ENCODE measurements at places on chromosomes 7 and 10. TPM values are rescaled to one million over a fixed set of nuclear protein-coding genes. Genes with fewer than 3 reads are reported as not detected.
A peak's percentile ranks its signal among the peaks of the same experiment; 100 is the strongest.

ADRA2A gene
- 4.9 TPM for total RNA-seq

PPP1R17 gene
- total RNA-seq = not detected

LRRC4 gene
- total RNA-seq = 0.92 TPM

LMOD2 gene
- not detected for total RNA-seq

NPSR1 gene
- total RNA-seq = not detected

TYSND1 gene
- total RNA-seq = 3.1 TPM

FAM20C gene
- total RNA-seq = 89.8 TPM

- DNase-seq = no peak
- no peaks in the 10 kb centered on the region for H3K4me1 ChIP-seq
- H3K27ac ChIP-seq = no peak overlapping the region
Observed at GRCh38 chr7:44285561-44285960, 39.8 kb downstream of the CAMK2B start.

GRCh38 chr7:128728598-128728997, 10.6 kb upstream of the CALU start:
- DNase-seq = no peak
- H3K4me1 ChIP-seq = no peaks in the 10 kb centered on the region
- peaks cover 21% of the 10 kb centered on the region for H3K27me3 ChIP-seq

DNA sequence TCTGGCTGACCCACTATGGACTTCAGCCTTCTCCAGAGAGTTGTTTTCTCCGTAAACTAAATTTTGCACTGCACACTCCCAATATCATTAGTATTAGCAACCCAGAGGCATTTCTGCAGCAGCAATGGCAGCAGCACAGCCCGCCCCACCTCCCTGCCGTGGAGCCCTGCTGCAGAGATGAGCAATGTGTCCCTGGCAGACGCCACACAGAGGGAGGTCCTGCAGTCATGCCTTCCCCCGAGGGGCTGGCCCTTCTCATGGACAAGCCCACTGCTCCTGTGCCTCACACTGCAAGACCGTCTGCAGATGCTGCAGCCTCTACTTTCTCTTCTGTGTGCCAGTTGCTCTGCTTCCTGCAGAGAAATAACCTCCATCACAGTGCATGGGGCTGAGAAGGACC, 393.4 kb upstream of the MKI67 start:
- peaks cover 25% of the 10 kb centered on the region for H3K27me3 ChIP-seq
- H3K27ac ChIP-seq = no peak overlapping the region
- no peaks in the 10 kb centered on the region for H3K4me1 ChIP-seq
- no peak overlapping the region for H3K4me3 ChIP-seq
- peak; percentile 39 for DNase-seq
- no peaks in the 10 kb centered on the region for H3K36me3 ChIP-seq

DNA sequence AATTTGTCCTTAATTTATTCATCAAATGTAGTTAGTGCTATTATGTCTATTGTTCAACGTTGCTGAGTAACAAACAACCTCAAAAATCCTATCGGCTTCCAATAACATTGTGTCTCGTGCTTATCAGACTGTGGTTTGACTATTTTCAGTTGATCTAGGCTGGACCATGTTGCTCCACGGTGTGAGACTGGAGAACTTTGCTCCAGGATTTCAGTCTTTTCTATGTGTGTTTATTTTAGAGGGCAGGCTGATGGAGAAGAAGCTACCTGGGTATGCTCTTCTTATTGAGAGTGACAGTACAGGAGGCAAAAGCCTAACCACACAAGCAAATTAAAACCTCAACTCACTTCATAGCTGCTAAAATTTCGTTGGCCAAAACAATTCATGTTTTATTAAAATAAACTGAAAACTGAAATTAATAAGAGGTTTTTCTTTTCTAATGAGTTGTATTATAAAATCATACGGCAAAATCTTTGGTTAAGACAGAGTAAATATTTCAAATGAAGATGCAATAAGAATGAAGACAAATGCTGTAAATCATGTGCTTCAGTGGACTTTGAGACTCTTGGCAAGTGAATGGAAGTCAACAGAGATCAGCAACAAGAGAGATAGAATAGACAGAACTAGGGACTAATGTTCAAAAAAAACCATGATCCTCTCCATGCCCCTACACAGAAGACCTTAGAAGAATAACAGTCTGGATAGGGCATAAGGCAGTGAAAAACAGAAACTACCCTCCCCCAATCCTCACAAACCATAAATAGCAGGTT, 418.0 kb upstream of the ETV1 start:
- H3K36me3 ChIP-seq = no peaks in the 10 kb centered on the region
- no peaks in the 10 kb centered on the region for H3K27me3 ChIP-seq
- no peak overlapping the region for H3K27ac ChIP-seq

DNA sequence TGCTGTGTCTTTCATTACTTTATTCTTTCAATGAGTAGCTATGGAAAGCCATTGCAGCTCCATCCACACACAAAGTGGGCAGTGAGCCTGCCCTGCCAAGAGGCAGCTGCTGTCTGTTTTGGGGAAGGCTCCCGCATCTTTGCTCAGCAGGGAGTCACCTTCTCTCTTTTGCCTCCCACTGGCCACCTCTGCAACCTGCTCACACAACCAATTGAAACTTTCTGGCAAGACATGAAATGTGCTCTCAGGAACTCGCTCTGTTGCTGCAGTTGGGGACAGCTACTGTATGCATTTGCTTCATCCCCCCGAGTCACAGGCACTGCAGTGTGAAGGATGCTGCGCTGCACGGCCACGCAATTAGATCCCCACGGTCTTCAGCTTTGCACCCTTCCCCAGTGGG, 244.8 kb upstream of the NFE2L3 start:
- peaks cover 9% of the 10 kb centered on the region for H3K27me3 ChIP-seq
- no peak overlapping the region for H3K4me3 ChIP-seq
- H3K4me1 ChIP-seq = peaks cover 8% of the 10 kb centered on the region
- no peaks in the 10 kb centered on the region for H3K36me3 ChIP-seq

GRCh38 chr7:41122256-41122987, 580.5 kb downstream of the INHBA start:
- no peaks in the 10 kb centered on the region for H3K36me3 ChIP-seq
- no peaks in the 10 kb centered on the region for H3K4me1 ChIP-seq
- H3K27me3 ChIP-seq = no peaks in the 10 kb centered on the region
- DNase-seq = no peak
- no peak overlapping the region for H3K27ac ChIP-seq

GRCh38 chr7:157566631-157567006, 229.8 kb downstream of the DNAJB6 start:
- H3K27ac ChIP-seq = no peak overlapping the region
- H3K4me1 ChIP-seq = peaks cover 16% of the 10 kb centered on the region
- no peaks in the 10 kb centered on the region for H3K36me3 ChIP-seq
- DNase-seq = no peak

DNA sequence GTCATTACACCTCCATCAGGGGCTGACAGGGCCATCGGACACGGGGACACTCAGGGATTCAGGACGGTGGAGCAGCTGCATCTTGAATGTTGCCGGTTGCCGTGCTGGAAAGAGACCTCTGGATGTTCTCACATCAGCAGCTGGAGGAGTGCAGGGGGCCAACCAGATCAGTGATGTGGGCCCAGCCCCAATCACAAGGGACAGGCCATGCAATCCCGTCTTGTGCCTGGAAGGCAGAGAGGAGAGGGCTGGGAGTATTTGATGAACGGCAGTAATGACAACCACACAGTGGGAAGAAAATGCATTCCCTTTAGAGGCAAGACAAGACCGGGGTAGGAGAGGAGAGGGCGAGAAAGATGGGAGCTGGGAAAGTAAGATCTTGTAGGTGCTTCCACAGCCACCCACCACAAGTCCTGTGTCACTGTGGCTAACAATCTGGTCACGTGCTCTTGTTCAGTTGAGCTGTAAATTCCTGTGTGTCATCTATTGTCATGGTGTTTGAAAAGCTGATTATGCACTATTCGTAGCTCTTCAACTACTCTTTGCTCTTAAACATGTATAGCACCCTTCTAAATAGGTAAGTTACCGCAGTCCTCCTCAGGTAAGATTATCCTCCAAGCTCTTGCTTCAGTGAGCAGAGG, 85.9 kb upstream of the LEP start:
- no peak for DNase-seq
- H3K4me1 ChIP-seq = no peaks in the 10 kb centered on the region
- no peak overlapping the region for H3K27ac ChIP-seq
- no peaks in the 10 kb centered on the region for H3K36me3 ChIP-seq
- no peaks in the 10 kb centered on the region for H3K27me3 ChIP-seq

DNA sequence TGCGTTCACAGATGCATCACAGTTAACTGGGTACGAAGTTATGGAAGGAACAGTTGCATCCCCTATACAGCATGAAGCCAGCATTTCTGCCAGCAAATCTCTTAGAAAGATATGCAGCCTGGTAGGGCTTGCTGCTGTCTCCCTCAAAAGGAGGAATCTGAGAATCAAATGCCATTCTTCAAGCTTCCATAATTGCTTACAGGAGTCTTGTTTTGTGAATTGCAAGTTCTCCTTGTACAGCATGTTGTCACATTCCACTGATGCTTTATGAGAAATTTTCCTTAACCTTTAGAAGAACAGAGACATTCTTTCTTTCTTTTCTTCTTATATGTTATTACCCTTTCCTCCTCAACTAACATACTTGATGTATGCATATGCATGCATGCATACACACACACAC, 134.6 kb downstream of the CHRM2 start:
- no peak for DNase-seq
- H3K36me3 ChIP-seq = no peaks in the 10 kb centered on the region
- no peak overlapping the region for H3K27ac ChIP-seq
- H3K4me3 ChIP-seq = no peak overlapping the region
- H3K27me3 ChIP-seq = no peaks in the 10 kb centered on the region

- no peaks in the 10 kb centered on the region for H3K27me3 ChIP-seq
- H3K36me3 ChIP-seq = no peaks in the 10 kb centered on the region
- peak; percentile 94 for DNase-seq
- H3K4me3 ChIP-seq = no peak overlapping the region
Observed at GRCh38 chr7:621572-622285, 102.1 kb upstream of the PDGFA start.

DNA sequence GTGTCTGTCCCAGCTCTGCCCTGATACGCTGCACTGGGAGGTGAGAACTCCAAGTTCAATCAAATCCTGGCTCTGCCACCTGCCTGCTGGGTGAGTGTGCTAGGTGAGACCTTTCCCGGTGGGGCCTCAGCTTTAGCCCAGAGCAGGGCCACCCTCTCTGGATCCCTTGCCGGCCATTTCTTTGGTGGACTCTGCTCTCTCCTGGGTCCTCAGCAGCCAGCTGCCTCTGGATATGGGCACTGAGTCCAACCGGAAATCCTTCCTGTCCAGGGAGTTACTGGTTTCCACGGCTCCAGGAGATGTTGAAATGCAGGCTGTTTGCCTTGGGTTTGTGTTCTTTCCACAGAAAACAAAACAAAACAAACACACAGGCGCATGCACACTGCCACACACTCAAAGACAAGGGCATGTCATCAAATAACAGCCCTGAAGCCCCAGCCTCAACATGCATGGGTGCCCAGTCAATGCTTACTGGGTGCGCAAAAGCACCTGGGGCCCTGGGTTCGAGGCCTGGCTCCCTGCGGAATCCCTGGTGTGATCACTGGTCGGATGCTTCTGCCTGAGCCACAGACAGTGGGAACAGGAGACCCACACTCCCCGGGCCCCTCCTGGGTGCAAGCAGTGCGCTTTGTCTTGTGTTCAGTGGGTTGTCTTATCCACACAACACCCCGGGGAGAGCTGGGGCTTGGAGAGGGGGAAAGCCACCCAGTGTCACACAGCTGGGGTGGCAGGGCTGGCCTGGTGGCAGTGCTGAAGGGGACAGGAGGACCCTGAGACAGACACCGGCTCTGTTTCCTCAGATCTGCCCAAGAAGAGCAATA, 33.1 kb downstream of the PPIF start:
- peak; percentile 81 for DNase-seq
- no peaks in the 10 kb centered on the region for H3K36me3 ChIP-seq
- H3K4me1 ChIP-seq = peaks cover 51% of the 10 kb centered on the region
- H3K4me3 ChIP-seq = no peak overlapping the region
- H3K27ac ChIP-seq = peak overlapping the region; percentile 85

GRCh38 chr7:54559401-54559800, 17.2 kb downstream of the VSTM2A start:
- DNase-seq = no peak
- no peaks in the 10 kb centered on the region for H3K27me3 ChIP-seq
- no peak overlapping the region for H3K27ac ChIP-seq
- H3K4me3 ChIP-seq = no peak overlapping the region

GRCh38 chr7:293681-294439, 3.9 kb downstream of the FOXL3 start:
- H3K4me1 ChIP-seq = peaks cover 20% of the 10 kb centered on the region
- H3K27ac ChIP-seq = no peak overlapping the region
- H3K27me3 ChIP-seq = peaks cover 48% of the 10 kb centered on the region
- no peak for DNase-seq

DNA sequence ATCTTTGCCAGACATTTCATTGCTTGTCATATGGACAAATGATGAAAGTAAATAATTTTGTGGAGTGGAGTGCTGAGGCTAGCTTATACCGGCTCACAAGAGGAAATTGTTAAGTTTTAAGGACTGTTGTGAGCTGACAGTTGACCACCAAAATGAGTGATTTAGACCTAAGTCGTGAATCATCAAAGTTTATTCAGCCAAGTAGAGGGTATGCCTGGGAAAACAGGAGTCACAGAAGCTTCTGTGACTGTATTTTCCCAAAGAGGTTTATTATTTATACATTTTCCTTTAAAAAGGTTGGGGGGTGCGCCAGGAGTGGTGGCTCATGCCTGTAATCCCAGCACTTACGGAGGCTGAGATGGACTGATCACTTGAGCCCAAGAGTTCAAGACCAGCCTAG, 21.8 kb downstream of the MRPS24 start:
- no peak overlapping the region for H3K4me3 ChIP-seq
- no peak overlapping the region for H3K27ac ChIP-seq
- no peaks in the 10 kb centered on the region for H3K27me3 ChIP-seq
- DNase-seq = no peak

DNA sequence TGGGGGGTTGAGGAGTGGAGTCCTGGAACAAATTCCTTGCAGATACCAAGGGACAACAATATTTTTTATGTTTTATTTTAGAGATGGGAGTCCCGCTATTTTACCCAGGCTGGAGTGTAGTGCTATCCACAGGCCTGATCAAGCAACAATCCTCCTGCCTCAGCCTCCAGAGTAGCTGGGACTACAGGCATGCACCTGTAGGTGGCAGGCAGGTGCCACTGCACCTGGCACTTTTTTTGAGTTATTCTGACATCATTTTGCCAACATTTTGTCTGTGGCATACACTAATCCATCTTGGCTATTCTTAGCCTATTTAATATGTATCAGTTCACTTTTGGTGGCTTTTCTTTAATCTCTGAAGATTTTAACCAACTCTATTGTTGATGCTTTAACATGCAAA, 317.8 kb upstream of the MTPN start:
- no peaks in the 10 kb centered on the region for H3K4me1 ChIP-seq
- DNase-seq = no peak
- no peak overlapping the region for H3K27ac ChIP-seq
- no peaks in the 10 kb centered on the region for H3K36me3 ChIP-seq
- H3K27me3 ChIP-seq = no peaks in the 10 kb centered on the region

GRCh38 chr10:98528166-98528804, 81.5 kb upstream of the HPS1 start:
- no peak overlapping the region for H3K4me3 ChIP-seq
- H3K27me3 ChIP-seq = no peaks in the 10 kb centered on the region
- DNase-seq = no peak
- H3K4me1 ChIP-seq = peaks cover 5% of the 10 kb centered on the region
- H3K36me3 ChIP-seq = no peaks in the 10 kb centered on the region

Data from stomach (tissue), 19 donors.